ENCODE measurements at places on chromosomes 2 and 18.
A peak's percentile ranks its signal among the peaks of the same experiment; 100 is the strongest.

- no peak for DNase-seq
Observed at GRCh38 chr2:151614606-151615306, 119.5 kb downstream of the NEB start.

- no peak for DNase-seq
Observed at GRCh38 chr2:38598991-38599295, 3.8 kb downstream of the HNRNPLL start.

DNA sequence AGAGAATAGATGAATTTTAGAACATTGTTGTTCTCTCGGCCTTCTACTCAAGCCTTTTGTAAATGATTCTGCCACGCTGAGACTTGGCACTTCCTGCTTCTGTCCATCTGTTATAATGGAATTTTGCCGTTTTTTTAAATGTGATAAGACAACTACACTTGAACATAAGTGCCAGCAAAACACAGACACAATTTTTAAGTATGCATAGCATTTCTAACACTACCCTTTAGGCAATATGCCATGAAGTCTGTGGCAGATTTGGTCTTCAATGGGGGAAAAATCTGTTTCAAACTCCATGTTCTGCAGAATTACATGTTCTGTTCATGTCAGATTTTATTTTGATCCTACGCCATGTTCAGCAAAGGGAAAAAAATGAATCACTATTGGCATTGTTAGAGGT, 1170.7 kb upstream of the SLC39A10 start:
- no peak for DNase-seq

- DNase-seq: no peak
Observed at GRCh38 chr18:70110678-70111077, 94.8 kb downstream of the RTTN start.

DNA sequence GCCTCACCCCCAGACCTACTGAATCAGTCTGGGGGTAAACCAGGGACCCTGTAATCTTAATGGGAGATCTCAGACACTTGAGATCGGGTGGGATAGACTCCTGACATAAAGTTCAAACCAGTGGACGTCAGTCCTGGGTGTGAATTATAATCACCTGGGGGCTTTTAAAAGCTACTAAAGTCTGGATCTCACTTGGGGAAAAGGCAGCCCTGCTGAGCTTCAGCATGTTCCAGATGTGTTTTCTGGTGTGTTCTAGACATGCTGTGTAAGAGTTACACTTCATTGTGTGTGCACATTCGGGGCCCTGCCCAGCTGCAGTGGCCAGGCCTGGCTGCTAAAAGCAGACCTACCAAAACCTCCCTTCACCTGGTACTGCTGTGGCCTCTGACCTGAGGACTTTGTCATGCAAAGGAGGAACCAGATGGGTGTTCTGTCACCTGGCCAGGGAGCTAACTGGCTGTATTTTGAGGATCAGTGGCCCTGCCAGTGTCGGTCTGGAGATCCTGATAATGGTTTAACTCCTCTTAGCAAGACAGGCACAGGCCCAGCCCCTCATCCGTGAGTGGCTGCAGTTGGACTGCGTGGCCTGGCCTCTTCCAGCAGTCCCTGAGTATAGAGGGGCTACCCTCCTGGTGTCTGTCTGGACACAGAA, 10.6 kb downstream of the RRM2 start:
- no peak for DNase-seq

GRCh38 chr2:15365411-15365810, 195.7 kb downstream of the NBAS start:
- DNase-seq: no peak

GRCh38 chr2:176072951-176073904, 10.5 kb downstream of the EVX2 start:
- DNase-seq: no peak

DNA sequence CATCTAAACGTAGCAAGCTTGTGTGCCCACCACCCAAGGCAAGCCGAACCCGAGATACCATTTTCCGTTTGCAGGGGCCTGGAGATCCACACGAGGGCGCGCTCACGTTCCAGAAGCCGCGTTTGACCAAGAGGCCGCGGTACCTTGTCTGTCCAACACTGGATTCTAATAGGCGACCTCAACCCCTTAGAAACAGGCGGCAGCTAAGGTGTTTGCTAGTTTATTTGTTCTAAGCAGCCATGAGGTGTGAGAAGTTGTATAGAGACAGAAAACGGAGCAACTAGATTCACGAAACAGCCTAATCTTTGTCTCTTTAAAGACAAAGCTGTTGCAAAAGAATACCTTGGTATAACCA, 4.2 kb downstream of the HOXD11 start:
- DNase-seq: no peak

GRCh38 chr2:25164561-25164960, 3.8 kb downstream of the POMC start:
- DNase-seq: no peak

GRCh38 chr2:45441571-45441970, 169.5 kb downstream of the SRBD1 start:
- DNase-seq: no peak

DNA sequence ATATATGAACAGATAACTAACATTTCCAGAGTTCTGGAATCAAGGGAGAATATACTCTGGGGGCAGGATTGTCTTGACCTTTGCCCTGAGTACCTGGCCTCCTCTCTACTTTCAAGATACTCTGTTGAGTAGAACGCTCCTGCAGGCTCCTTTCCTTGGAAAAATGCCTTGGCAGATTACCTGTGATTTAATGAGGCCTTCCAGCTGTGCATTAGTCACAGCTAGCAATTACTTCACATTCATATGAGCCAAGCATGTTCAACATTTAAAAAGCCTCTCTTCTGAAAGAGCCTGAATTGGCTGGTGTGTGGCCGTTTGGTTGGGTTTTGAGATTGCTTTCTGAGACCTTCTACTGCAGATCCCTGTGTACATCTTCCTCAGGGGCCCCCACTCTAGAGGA, 142.2 kb downstream of the PLCL1 start:
- peak; percentile 9 for DNase-seq

GRCh38 chr2:210128961-210129360, 42.2 kb downstream of the KANSL1L start:
- peak; percentile 84 for DNase-seq

GRCh38 chr2:144522897-144523595, 3.1 kb upstream of the ZEB2 start:
- DNase-seq: no peak

GRCh38 chr18:56083097-56083521, 495.1 kb upstream of the TCF4 start:
- no peak for DNase-seq

GRCh38 chr18:45580127-45580526, 35.1 kb upstream of the SLC14A2 start:
- no peak for DNase-seq

DNA sequence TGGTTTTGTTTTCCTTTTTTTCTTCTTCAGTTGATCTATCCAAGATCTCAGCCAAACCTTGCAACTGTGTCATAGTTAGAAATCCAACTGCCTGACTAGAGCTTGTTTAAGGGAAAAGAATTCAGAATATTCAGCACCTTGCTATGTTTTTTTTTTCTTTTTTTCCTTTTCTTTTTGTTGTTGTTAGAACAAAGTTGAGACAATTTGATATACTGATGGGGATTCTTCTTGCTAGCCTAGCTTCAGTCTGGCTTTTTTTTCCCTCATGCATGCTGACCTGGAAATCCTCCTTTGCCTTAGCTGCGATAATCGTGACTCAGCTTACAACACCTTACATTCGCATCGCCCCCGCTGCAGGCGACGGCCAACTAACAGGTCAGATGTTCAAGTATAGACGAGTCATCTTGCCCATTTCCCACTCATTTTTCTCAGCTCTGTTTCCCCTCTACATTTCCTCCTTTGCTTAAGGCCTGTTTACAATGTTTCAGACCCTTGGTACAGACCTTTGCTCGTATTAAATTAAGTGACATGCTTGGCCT, 487.2 kb upstream of the RAB12 start:
- no peak for DNase-seq

DNA sequence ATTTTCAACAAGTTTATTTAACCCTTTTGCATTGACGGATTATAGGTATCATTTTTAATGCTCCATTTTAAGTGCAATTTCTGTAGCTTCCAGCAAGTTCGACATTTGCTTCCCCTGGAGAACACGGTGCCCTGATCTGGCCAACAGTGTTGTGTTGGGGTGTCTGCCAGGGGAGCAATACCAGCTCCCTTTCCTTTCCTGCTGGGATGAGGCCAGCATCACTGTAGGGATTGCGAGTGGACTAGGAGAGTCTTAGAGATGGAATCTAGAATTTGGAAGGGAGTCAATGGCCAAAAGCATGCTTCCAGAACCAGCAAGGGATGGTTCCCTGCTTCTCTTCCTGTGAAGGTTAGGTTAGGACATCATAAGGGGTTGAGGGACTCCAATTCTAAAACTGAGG, 135.2 kb downstream of the RTN4 start:
- no peak for DNase-seq

DNA sequence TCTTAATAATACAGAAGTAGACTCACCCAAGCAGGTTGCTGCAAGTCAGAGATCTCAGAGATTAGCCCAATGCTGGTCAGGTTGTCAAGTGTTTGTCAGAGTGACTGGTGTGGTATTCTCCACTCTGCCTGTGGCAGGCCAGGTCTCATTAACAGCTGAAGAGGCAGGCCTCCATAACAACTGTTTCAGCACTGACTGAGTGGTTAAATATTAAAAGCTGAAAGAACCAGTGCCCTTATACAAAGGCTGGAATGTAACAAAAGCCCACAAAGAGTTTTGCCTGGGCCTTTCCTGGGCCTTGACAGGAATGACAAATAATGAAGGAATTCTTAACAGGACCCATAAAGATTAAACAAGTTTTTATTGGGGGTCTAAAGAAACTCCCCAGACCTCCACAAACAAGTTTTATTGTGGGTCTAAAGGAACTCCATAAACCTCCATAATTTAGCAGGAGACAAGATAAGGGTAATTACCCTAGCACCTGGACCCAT, 26.8 kb downstream of the SULT1C2 start:
- DNase-seq: no peak

Measured in NCI-H774 (cell line).